ENCODE measurements at places on chromosomes 16 and 17.

DNA sequence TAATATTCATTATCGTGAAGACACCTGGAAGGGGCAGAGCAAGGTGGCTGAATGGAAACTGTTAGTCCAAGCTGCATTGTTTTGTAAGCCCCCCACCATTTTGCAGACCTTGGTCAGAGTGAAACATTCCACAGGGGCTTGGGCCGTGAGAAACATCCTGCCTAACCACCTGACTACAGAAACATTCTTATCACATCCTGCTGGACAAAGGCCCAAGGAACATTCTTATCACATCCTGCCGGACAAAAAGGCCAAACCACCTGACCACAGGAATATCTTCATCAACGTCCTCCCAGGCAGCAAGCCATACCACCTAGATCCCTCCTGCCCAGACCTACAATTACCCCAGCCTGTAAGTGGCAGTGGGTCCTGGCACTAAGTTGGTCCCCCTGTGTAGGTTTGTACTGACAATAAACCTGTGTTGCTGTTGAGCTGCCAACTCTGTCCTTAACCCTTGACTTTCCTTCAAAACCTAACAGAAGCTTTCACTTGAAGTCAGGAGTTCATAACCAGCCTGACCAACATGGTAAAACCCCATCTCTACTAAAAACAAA is 19.6 kb downstream of the ATF7IP2 start:
- DNase-seq: no peak

DNA sequence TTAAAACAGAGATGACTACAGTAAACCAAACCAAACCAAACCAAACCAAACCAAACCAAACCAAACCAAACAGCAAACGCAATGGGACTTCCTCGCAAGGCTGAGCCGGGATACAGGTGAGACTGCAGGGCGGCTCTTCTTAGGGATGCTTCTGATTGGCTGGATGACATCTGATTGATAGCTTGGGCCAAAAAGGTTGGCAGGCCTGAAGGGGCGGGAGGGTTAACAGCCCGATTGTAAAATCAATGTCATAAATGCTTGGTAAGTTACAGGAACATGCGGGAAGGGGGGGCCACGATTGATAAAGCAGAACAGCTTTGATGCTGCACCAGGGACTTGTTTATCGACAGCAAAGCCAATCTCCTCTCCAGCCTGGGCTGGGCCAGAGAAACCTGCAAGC is 86.1 kb downstream of the ZFHX3 start:
- no peak for DNase-seq

DNA sequence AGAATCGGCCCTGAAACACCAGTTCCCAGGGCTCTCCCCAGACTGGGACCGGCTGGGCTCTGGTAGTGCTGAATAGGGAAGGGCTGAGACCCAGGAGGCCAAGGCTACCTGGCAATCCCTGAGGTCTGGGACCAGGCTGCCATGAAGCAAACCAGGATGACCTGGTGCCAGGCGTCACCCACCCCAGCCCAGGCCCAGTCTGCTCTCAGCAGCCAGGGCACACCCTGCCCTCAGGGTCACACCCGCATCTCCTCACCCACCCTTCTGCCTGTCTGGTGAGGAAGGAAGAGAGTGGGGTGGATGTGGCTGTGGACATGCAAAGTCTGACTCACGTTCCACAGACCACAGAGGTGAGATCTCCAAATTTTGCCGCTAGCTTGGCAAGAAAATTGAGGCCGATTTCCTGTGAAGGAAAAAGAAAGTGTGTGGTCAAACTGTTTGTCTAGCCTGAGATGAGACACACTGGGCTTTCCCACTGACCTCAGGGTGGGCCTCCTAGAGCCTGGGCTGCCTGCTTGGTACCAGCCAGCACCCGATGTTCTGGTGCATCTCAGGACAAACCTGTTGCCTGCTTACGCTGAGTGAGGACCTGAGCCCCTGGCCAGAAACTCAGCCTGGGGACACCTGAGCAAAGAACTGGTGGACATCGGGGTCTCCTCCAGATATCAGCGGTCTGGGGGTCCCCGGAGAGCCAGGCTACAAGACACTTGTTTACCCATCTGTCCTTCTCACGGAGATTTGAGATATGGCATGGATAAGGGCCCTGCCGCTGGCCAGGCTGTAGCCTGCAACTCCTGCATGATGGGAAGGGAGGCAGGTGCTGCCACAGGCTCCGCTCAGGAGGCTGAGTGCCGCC is 6.3 kb upstream of the RAB37 start:
- no peak for DNase-seq

DNA sequence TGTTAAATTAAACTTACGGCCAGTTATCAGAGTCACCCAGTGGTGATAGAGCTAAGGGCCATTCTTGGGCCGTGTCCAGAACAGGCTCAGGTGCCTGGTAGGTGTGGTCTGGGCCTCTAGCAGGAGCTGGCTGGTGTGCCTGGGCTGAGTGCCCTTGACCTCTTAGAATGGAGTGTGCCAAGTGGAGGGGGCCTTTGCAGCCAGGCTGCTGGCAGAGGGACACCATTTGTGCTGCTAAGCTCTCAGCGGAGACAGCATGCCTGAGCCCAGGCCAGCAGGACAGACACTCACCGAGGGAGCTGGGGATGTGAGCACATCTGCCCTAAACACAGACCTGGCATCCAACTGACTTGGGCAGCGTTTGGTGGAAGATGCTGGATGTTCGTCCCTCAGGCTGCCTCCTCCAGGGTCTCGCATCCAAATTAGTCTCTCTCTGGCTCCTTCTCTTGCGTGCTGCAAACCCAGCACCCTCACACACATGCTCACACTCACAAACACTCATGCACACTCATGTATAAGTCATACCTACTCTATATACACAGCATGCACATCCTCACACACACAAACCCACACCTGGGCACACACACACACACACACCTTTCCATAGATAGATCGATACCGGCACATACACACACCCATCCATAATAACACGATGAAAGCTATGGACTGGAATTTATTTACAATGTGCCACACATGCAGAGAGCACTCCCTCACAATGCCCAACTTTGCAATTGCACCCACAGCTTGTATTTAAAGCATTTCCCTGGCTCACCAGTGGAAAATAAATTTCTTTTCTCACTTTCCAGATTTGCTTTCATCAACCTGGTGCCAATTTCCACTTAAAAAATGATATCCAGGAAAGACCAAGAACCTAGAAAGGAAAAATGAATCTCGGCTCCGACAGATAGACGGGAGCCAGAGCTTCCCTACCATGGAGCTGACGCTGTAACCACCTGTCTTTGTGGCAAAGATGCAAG is 33.6 kb upstream of the CDH5 start:
- DNase-seq: no peak

- no peak for DNase-seq
Observed at GRCh38 chr16:57925310-57925709, 45.6 kb downstream of the CNGB1 start.

DNA sequence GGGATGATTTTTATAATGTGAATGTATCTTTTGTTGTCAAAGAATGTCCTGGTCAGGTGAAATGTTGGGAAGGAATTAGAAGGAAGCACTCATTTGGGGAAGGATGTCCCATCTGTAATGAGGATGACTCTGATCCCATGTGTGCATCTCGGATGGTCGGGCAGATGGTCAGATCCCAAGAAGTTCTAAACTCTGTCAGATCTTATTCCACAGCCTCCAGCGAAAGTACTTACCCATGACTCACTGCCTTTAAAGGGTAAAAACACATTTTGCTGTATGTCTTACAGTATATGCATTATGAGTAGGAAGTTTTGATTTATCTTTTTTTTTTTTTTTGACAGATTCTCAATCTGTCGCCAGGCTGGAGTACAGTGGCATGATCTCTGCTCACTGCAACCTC is 548 bp upstream of the KRTAP4-11 start:
- DNase-seq: no peak

GRCh38 chr16:53081686-53082407 is 27.1 kb downstream of the CHD9 start:
- no peak for DNase-seq

DNA sequence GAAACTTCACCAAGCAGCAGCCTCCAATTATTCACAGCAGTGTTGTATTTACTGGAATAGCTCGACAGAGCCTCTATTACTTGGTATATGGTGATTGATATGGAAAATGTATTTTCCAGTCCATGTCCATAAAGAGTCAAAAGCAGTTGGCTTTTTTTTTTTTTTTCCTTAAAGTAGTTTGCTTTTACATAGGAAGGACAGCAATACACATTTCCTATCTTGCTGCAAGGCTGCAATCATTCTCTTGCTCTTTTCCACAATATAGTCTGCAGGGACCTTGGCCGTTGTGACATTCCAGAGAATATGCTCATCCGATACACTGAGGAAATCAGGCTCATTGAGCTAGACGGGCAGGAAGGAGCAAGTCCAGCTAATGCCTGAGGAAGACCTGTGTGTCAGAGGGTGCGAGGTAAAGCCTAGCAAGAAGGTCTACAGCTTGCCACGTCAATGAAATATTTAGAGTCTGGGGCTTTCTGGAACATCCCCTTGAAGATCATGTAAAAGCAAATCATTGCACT is 131.1 kb downstream of the ENGASE start:
- no peak for DNase-seq

GRCh38 chr17:48908047-48908843 is at the start of gene UBE2Z:
UBE2Z (plus strand) TSS chr17:48908407; CDS start chr17:48908504, 97 bp downstream.
- peak; percentile 95 for DNase-seq

GRCh38 chr16:71367241-71367976 is 8.9 kb downstream of the CALB2 start:
- peak; percentile 70 for DNase-seq

- DNase-seq: no peak
Observed at GRCh38 chr17:34400301-34400931, 37.4 kb upstream of the CCL1 start.

DNA sequence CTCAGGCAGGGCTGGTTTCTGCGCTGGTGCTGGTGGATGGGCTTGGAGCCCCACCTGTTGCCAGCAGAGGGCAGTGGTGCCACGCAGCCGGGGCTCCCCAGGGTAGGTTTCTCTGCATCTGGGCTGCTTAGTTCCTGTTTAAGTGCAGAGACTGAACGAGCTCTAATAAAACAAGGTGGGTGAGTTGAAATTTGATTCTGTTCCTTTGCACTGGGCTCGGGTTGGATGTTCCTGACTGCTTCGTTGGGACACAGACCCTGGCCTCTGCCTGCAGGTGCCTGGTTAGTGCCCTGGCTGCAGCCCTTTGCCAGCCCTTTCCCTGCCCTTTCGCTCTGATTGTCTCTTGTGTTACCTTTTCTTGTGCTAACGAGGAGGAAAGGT is 30.0 kb downstream of the TBCD start:
- peak; percentile 87 for DNase-seq

DNA sequence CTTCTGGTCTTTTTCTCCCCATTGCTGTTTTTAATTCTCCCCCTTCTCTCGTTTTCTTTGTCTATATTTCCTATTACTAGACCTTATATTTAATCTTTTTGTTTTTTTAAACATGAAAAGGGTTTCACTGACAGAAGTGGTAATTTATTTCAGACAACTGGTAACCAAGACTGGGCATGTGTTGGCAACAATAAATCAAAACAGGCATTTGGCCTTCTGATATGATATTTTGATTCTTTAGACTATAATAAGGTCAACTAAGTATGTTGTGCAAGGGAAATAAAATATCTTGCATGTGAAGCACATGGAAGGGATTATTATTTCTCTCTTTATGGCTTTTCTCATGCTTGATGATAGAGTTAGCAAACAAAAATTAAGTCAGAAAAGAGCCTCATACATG is 34.6 kb downstream of the AP2B1 start:
- no peak for DNase-seq

- peak; percentile 57 for DNase-seq
Observed at GRCh38 chr17:58219789-58220183, 731 bp upstream of the MKS1 start.

- DNase-seq: no peak
Observed at GRCh38 chr16:11395008-11395948, 50.0 kb downstream of the RMI2 start.

- peak; percentile 65 for DNase-seq
Observed at GRCh38 chr17:12958786-12959185, 59.0 kb downstream of the ELAC2 start.

DNA sequence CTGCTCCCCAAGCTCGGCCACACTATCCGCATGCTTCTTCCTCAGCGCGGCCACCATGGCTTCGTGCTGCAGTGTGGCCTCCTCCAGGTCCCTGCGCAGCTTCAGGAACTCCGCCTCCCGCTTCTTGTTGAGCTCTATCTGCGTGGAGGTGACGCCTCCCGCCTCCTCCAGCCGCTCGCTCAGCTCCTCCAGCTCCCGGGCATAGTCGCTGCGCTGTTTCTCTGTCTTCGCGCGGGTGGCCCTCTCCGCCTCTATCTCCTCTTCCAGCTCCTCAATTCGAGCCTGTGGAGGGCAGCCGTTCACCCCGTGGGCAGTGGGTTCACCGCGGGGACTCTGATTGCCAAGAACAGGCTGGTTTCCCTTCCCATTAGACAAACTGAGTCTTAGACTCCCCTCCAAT is 19.0 kb downstream of the MYH3 start:
- DNase-seq: no peak

DNA sequence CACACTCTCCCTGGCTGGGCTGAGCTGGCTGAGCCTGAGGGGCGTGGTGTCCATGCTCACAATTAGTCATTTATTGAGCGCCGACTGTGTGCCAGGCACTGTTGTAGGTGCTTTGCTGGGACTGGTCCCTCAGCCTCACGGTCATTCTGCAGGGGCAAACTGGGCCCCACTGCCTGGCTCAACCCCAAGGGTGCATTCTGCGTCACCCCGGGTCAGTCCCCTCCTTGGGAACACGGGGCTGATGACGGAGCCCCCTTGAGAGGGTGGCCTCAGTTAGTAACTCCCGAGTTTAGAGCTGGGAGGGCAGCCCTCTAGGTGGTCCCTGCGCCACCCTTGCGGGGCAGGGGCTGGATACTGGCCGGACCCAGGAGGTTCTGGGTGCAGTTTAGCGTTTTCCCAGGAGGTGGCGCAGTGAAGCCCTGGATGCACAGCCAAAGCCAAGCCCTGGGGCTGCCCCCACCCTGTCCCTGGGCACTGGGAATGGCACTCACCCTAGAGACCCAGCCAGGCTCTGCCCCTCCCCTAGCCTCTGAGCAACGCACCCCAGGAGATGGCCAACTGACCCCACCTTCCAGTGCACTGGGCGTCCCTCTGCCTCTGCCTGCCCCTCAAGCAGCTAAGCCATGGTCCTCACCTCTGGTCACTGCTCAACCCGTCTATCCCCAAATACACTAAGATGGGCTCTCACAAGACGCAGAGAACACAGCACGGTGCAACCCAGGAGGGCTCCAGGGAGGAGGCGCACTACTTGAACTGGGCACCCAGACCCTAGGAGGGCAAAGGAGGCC is 243.2 kb upstream of the GSE1 start:
- peak; percentile 72 for DNase-seq

- DNase-seq: no peak
Observed at GRCh38 chr16:51565184-51565583, 414.1 kb upstream of the SALL1 start.

All from GM23248 (cell line).